Activated naive CD4-positive, alpha-beta T cell treated with anti-CD3 and anti-CD28 coated beads for 36 hours (primary cell): ENCODE measurements at places on chromosomes 7 and 10.
A peak's percentile ranks its signal among the peaks of the same experiment; 100 is the strongest.

DNA sequence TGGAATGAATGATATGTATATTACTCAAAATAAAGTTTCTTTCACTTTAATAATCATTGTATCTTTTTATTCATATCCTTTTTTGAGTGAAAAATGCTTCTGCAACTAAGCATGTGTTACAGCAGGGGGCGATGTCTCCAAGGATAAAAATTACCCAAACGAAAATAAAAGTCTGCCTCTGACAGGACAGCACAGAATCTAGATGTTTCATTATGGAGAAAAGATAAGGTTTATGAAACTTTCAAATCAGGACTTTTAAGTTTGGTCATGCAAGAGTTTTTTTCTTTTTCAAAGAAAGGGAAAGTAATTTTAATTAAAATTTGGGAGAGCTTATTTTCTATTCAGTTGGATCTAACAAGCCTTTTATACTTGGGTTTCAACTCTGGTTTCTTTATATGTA is 48.4 kb downstream of the TES start:
- peak; percentile 52 for DNase-seq

DNA sequence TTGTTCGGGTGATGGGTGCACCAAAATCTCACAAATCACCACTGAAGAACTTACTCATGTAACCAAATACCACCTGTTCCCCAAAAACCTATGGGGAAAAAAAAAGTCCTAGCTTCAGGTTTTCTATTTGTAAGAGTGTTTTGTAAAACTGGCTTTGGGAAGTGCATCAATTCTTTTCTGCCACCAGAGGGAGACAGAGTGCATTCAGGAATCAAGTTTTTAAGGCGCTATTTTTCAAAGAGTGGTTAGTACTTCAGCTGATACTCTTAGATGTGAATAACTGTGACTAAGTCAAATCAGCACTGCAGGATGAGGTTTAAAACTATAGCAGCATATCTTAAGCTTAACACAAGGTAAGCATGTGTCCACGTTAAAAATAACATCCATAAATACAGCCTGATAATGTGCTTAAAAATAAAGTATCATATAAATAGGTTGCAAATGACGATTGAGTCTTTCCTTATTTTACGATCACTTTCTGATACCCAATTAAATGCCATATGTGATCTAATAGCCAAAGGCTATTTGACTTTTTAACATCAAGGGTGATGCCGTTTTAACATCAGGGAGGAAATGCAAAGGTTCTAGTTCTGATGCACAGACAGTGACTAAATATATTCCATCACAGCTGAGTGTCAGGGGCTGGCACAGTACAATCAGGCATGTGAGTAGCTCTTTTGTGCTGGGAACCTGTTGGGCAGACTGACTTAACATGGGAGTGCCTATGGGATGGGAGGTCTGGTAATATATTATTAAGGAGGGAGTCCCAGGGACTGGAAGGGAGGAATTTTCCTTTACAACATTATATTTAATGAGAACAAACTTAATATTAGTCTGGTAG is 10.6 kb upstream of the LYZL2 start:
- peak; percentile 28 for DNase-seq

DNA sequence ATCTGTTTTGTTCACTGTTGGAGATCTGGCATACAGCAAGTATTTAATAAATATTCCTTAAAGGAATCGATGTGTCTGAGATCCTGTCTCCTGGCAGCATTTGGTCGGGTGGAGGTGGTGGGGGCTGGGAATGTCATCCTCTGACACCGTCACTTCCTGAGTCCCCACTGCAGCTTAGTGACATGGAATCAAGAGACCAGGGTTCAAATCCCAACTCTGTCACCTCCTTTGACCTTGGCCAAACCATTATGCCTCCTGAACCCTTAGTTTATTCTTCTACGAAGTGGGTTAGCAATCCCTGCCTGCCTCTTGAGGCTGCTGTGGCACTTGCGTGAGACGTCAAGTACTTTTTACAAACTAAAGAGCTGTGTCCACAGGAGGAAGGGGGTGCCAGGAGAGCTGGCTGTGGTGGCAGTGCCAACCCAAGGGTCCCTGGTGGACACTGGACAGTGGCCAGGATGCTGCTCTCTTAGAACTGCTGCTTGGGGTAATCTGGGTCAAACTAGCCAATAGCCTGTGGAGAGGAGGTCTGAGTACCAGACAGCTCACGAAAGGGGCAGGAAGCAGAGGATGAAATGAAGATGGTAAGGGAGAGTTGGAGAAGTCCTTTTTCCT is 8.0 kb upstream of the ZMIZ1 start:
- DNase-seq: no peak

DNA sequence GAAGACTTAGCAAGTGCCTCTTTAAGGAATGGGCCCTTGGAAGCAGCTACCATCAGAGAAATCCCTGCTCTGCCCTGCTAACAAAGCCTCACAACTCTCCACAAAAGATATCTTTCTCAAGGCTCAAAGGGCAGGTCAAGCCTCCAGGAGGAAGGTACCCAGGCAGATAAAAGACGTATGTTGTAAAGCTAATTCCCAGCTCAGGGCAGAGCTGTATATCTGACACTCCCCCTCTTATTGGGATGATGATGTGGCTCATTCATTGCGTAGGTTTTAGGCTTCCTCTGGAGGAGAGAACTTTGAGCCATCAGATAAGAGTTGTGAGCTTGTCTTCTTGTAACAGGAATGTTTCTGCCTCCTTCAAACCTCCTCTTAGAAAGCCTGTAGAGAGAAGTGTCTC is 145.4 kb downstream of the CALN1 start:
- DNase-seq: no peak

- no peak for DNase-seq
These were observed 72.3 kb downstream of the GLCCI1 start for GRCh38 chr7:8040768-8041369.

DNA sequence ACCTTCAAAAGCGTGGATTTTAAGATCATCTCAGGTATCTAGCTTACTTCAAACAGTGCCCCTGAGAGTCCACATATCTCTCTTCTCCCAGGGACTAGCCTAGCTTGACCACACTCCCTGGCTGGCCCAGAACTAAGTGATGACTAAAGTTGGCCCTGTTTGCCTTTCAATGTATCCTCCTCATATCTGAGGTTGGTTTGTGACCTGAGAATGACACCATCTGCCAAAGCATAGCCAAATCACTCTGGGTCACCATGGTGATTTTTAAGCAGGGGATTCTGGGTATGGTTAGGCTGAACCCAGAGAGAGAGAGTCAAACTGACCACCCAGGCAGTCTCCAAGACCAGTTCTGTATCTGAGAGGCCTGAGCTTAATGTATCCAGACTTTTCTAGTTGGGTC is 16.2 kb downstream of the CNNM1 start:
- DNase-seq: no peak

- no peak for DNase-seq
These were observed 23.5 kb downstream of the COL26A1 start for GRCh38 chr7:101386177-101386557.

DNA sequence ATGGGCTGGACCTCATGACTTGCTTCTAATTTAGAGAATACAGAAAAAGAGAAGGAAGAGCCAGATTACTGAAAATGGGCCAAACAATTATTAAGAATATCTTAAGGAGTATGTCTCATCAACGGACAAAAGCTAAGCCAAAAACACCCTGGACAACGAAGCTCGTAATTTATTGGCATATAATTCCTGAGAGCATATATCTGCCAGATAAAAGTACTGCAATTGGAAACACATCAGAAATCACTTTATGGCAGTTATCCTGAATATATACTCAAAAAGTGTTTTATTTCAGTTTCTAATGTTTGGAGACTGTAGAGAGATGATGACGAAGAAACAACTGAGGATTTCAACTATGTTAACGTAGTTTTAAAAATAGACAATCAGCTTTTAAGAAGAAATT is 211.8 kb downstream of the CSTF2T start:
- DNase-seq: no peak

GRCh38 chr7:2800220-2800930 is 43.7 kb downstream of the GNA12 start:
- DNase-seq: no peak

- DNase-seq: no peak
These were observed 540.7 kb downstream of the MAGI2 start for GRCh38 chr7:78912781-78913180.

- DNase-seq: no peak
These were observed 120.9 kb upstream of the ZNF438 start for GRCh38 chr10:31152421-31153135.
